ENCODE measurements at places on chromosomes 2 and 18.

DNA sequence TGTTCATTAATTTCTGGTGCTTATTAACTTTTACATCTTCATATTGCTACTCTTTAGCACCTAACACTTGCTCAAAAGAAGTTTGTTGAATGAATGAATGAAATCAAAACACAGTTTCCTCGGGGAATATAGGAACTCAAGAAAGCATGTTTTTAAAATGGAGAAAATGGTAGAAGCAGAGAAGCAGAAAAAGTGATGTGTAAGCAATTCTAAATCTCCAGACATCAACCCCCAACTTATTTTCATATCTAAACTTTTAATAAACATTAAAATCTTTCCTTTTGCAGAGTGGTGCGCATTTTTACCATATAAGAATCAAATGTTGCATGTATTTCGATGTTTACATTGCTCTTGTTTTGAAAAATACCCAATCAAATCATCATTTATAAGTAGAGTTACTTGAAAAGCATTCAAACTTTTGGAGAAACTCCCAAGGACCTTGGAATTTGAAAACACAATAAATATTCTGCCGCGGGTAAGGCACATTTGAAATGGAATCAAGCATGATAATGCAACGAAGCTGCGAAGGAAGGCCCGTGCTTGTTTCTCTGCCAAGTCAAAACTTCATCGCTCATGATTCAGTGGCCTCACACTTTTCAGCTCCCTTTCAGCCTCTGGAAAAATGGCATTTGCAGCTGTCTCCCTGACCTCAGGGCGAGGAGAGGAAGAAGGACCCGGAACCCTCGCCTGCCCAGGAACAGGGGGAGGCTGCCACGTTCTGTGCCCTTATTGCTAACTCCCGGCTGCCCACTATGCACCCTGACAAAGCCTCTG is 26.7 kb upstream of the SMIM21 start:
- no peak for DNase-seq

GRCh38 chr18:55968550-55968949 is 380.6 kb upstream of the TCF4 start:
- no peak for DNase-seq

DNA sequence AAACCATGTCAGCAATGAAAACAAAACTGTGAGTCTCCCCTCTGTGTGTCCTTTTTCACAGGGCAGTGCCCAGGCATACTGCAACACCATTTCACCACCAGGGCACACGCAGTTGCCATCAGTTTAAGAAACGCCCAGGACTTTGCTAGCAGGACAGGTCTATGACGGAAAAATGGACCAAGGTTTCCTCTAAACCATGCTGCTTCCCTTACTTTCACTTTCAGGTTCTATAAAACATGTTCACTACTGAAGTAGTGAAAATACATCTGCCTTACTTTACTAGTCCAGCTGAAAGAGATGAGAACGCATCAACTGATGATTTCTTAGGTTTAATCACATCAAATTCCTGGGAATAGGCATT is 110.5 kb downstream of the TCF4 start:
- DNase-seq = peak; percentile 86

GRCh38 chr2:221571551-221572218 is 419 bp downstream of the EPHA4 start:
- peak; percentile 22 for DNase-seq

GRCh38 chr2:1091895-1092585 is 141.4 kb downstream of the SNTG2 start:
- no peak for DNase-seq

- DNase-seq = no peak
Measured at GRCh38 chr2:234993541-234993981, 41.7 kb downstream of the SH3BP4 start.

DNA sequence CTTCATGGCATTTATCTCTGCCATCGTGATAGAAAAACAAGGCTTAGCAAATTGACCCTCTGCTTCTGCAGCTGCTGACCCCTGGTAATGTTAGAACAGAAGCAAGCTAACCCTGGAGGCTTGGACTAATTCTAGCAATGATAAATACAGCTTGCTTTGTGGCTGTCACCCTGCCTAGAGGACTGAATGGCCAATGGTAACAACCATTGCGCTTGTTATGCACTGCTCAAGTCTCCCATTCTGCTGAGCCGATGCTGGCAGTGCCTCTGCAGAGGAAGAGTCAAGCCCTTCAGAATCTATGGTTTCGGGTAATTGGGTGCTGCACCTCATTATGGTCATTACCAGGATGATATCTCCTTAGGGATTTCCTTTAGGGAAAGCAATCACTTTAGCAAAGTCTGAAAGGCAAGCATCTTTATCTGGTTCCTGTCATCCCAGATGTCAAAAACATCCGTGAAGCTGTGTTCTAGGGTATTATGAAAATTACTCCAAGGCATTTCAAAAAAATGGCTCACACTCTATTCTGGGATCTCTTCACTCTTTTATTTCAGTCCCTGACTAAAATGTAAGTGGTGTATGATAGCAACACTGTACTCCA is 186.8 kb upstream of the DLGAP1 start:
- no peak for DNase-seq

GRCh38 chr2:123434546-123435395 is 590.3 kb upstream of the CNTNAP5 start:
- DNase-seq = no peak

DNA sequence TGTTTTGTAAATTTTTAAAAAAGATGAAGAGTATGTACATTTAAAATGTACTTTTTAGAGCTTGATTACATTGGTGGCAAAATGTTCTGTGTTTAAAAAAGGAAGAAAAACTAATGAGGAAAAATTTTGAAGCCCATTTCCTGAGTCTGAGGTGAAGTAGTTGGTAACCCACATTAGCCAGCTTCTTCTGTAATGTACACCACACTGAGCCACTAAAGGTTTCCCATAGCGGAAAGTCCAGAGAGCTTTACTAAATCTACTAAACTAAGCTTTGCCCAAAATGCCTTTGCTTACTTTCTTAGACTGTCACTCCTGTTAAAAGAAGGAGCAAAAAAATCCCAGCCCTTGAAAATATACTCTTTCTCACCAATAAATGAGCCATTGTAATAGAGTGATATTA is 804.8 kb upstream of the ZEB2 start:
- no peak for DNase-seq

GRCh38 chr2:40957508-40957907 is 505.6 kb upstream of the SLC8A1 start:
- DNase-seq = peak; percentile 20

DNA sequence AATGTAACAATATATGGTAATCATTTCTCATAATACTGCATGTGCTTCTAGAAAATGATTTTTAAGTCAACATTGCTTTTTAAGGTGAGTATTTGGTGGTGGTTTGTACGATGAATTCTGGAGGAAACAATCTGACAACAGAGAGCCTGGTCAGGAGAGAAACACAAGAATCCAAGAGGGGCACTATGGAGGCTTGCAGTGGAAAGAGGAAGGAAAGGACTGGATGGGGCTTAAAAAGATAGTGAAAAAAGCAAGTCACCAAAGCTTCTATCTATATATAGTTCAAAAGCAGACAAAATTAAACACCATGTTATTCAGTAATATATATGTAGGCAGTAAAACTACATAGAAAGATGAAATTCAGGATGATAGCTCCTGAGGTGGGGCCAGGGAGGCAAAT is 109.4 kb upstream of the SERTAD2 start:
- no peak for DNase-seq

DNA sequence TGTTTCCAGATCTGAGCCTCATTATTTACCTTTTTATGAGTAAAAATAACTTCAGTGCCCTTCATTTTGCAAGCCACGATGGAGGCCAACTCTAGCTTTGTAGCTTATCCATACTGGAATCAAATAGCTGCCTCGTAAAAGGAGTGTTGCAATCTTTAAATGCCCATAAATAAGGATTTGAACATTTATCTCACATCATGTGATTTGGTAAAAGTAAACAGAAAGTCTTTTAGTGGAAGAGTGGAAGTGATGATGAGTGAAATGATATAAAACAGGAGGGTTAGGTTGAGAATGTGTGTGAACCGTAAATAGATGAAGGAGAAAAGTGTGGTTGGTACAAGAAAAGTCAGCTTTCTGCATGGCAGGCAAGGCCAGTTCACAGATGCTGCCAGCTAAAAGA is 348.9 kb downstream of the OSR1 start:
- DNase-seq = no peak

DNA sequence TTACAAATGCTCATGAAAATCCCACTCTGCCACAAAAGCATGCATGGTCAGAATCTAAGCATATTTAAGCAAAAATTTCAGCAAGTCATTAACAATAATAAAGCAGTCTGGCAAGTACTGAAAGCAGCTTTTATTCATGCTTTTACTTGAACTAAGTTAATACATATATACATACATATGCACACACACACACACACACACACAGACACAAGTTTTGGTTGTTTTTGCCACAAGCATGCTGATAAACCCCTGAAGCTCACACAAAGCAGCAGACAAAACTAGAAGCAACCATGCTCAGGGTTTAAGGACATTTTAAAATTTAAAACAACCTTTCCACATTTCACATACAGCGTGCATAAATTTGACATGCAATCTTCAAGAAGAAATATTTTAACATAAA is 819.1 kb upstream of the FSHR start:
- no peak for DNase-seq

- no peak for DNase-seq
Measured at GRCh38 chr2:204199357-204199756, 262.8 kb downstream of the ICOS start.

DNA sequence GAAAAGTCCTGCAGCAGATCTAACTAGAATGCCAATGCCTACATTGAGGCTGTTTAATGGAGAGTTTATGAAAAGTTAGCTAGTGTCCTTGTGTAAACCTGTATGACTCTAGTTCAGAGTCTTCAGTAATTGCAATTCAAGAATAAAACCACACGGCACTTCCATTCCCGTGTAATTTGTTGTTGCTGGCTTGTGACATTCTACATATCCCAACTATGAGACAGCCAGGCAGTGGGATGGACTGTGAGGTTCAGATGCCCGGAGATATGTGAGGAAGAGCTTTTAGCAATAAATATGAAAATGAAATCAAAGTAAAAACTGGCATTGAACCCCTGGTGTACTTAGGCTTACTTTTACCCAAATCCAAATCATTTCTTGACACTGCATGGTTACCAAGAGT is 263.4 kb downstream of the NEDD4L start:
- DNase-seq = no peak
